H54 (cell line): ENCODE measurements at places on chromosomes 12 and 14.

DNA sequence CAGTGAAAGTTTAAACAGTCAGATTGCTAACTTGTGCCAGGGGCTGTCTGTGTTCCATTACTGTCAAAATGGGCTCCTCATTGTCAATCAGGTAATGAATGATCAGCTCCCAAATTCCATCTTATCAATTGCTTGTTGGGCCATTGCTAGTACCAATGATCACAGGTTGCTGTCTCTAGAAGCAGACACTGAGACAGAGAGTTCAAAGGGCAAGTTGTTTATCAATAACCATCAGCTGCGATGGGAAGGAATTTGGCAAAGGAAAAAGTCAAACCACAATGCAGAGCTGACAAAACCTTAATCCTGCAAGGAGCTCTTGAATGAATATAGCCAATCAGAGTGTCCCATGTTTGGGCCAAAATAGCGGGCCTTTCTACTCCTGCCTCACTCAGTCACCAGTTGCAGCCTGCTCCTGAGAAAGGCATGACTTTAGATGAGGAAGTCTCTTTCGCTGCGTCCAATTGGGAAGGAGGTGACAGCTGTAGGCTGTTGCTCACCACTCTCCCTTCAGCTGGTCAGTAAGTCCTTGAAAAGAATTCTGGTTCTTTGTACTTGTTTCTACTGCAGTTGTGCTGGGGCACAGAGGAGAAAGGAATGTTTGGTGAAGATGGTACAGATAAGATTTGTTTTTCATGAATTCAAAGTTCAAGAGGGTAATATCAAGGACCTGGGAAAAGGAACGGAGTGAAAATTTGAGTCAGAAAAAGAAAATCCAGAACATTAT is 179.2 kb upstream of the PDE3A start:
- DNase-seq = no peak

DNA sequence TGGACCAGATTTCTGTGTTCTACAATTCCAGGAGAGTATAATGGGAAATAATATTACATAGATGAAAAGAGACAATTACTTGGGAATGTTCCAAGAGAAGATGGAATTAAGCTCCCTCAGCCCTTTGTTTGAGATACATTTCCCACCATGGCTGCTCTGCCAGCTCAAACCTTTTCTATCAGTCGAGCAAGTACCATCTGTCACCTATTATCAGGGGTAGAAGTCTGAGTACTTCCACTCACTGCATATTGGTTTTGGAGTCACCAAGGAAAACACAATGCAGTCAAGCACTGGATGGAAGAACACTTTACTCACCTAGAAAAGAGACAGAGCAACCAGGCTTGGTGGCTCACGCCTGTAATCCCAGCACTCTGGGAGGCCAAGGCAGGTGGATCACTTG is 270.4 kb upstream of the FAR2 start:
- DNase-seq = no peak

GRCh38 chr12:90368081-90368480 is 586.9 kb downstream of the CCER1 start:
- no peak for DNase-seq

DNA sequence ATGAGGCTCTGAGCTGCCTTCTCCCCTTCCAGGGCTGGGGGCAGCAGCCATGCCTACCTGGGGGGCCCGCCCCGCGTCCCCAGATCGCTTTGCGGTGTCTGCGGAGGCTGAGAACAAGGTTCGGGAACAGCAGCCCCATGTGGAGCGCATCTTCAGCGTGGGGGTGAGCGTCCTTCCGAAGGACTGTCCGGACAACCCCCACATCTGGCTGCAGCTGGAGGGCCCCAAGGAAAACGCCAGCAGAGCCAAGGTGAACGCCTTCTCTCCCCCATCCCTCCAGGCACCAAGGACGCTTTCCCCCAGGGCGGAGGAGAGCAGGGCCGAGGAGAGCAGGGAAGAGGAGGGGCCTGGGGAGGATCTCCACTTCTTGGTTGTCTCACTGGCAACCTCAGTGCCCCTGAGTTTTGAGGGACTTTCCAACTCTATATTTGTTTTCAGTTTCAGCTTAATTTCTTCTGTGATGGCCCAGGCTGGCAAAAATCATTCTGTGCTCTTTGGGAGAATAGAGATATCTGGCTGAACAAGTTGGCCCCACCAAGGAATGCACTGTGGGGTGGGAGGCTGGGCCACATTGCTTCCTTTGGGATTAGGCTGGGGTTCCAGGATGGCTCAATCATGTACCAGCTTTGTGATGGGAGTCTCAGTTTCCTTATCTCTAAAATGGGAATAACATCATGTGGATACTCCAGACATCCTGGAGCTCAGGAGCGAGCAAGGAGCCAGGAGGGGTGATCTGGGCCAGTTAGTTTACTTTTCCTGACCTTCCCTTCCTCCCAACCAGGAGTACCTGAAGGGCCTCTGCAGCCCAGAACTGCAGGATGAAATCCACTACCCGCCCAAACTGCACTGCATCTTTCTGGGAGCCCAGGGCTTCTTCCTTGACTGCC is 1.2 kb downstream of the KHNYN start:
- no peak for DNase-seq

GRCh38 chr12:121800694-121801594 is 2.9 kb upstream of the SETD1B start:
- DNase-seq = peak; percentile 63

- no peak for DNase-seq
Observed at GRCh38 chr12:83841620-83842019, 1071.0 kb downstream of the SLC6A15 start.

GRCh38 chr14:35122696-35123387 is 490 bp downstream of the PRORP start:
- DNase-seq = no peak

GRCh38 chr12:119117936-119118335 is 60.8 kb upstream of the HSPB8 start:
- no peak for DNase-seq
